ENCODE measurements at places on chromosomes 1 and 21. TPM values are rescaled to one million over a fixed set of nuclear protein-coding genes. Genes with fewer than 3 reads are reported as not detected.

- DNase-seq: no peak
Observed at GRCh38 chr1:172138634-172139033, 281.9 kb upstream of the C1orf105 start.

GRCh38 chr1:223183268-223183862 lies 40.3 kb upstream of the TLR5 start:
- DNase-seq: no peak

DNA sequence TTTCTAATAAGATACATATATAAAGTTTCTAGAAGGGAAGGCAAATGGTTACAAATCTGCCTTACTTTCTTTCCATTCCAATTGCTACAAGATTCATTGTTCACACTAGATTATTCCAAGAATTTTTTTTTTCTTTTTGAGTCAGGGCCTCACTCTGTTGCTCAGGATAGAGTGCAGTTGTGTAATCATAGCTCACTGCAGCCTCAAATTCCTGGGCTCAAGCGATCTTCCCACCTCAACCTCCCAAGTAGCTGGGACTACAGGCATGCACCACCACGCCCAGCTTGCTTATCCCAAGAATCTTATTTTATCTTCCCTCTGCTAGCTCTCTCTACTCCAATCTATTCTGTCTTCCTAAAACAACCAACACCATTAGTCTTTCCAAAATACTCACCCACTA lies 81.8 kb downstream of the KIAA0319L start:
- no peak for DNase-seq

DNA sequence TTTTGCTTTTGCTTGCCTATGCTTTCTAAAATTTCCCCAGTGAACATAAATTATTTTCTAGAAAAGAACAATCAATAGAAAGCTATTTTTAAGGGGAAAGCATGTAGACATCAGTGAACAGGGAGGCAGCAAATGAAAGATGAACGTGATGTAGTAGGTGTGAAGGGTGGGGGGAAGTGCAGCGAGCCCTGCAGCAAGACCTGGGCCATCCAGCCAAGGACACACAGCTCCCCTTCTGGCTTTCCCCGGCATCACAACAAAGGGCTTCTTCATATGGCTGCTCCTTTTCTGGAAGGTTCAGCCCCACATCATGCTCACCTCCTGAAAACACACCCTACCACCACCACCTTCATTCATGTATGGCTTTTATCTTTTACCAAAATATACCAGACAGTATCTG lies 109.2 kb upstream of the ETS2 start:
- DNase-seq: no peak

DNA sequence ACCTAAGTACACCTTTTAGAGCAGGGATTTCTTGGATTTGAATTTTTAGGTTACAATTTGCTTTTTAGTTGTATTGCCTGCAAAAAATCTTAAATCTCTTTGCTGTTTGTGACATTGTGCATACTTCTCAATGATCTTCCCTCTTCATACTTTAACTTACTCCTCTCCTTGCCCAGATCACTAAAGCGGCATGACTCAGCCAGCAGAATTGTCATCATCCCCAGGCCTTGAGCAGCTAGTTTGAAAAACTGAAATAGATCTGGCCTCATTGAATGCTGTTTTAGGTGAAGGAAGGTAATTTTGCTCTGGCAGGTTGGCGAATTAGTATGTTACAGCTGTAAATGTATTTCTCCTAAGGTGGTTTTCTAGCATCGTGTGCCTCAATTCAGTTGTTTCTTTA lies 145.9 kb downstream of the RYR2 start:
- DNase-seq: no peak

KCNE2 gene
- total RNA-seq: not detected

DCST1 gene
- total RNA-seq: not detected

C1QC gene
- not detected for total RNA-seq

DNA sequence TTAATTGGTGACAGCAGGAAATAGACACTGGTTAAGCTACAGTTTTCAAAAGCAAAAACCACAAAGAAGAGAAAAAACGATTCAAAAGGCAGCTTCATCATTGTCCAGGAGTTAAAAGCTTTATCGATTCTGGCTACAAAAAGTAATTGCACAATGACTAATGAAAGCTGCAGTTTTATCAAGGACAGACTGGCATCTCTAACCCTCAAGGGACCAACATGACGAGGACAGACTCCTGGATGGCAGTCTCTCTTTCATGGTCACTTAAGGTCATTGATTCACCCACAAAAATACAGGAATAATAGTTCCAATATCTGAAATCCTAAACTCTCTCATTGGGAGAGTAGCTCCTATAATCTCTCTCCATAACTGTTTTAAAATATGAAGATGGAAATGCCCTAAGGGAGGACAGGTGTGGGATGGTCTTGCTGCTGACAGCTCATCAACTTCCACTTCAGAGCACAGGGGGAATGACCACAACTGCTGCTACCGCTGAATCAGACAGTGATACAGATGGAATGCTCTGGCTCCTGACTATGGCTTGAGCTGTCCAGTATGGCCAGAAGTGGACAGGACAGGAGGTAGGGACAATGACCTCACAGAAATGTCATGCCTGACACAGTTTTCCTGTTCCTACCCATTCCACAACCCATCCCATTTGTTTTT lies 17.4 kb upstream of the CPLANE2 start:
- DNase-seq: no peak

DNA sequence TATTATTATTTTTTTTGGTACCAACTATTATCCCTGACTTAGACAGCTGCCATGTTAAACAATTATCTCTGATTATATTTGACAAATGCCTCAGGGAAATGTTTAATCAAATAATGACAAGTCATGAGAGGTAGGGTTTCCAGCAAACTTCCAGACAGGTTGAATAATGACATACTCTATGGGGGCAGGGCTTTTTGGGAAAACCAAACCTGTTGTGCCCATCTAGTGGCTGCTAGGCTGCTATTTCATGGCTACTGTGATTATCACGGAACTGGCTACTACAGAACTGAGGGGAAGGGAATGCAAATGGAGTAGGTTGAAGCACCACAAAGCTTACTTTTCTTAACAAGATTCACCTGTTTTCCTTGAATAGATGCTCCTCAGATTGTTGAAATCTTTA lies 77.6 kb downstream of the DUSP10 start:
- DNase-seq: no peak

All from epithelial cell of proximal tubule (primary cell).